ENCODE measurements at places on chromosomes 2 and 18.
A peak's percentile ranks its signal among the peaks of the same experiment; 100 is the strongest.

- DNase-seq, result peak; percentile 36
Measured at GRCh38 chr2:168456521-168457189, 583 bp downstream of the CERS6 start.

GRCh38 chr18:56067214-56067894 lies 479.4 kb upstream of the TCF4 start:
- DNase-seq, result no peak

- DNase-seq, result no peak
Measured at GRCh38 chr2:196262606-196263005, 91.2 kb upstream of the STK17B start.

DNA sequence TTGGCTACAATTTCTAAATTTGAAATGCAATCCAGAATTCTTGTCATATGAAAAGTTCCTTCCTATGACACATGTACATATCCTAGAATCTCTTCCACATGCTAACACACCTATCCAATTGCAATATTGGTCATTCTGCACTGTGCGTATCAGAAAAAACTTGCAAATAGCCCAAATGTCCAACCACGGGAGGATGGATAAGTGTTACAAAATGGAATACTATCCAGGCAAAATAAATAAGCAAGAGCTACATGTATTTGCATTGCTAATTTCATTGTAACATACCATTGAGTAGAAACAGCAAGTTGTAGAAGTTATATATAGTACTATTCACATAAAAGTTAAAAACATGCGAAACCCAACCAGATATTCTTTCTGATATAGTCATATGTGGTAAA lies 15.6 kb upstream of the RHOB start:
- DNase-seq, result no peak

GRCh38 chr2:12796657-12797056 lies 79.9 kb downstream of the TRIB2 start:
- DNase-seq, result no peak

- no peak for DNase-seq
Measured at GRCh38 chr2:190179754-190180312, 117.3 kb upstream of the MSTN start.

GRCh38 chr18:78975699-78976335 lies 3.8 kb upstream of the SALL3 start:
- DNase-seq, result no peak

DNA sequence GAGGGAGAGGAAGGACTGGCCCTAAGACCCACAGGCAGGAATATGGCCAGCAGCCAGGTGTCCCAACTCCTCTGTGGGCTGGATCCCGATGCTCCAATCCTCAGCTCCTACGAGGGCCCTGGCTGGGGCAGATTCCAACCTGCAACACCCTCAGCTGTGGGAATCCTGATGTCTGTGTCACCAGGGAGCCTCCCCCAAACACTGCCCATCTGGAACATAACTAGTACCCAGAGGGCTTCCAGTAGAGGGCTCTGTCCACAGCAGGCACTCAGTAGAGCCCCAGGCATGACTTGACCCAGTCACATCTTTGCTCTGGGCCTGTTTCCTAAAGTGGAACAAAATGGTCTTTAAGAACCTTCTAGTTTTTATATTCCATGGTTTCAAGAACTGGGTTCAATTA lies 20.6 kb upstream of the LOXHD1 start:
- DNase-seq, result no peak

DNA sequence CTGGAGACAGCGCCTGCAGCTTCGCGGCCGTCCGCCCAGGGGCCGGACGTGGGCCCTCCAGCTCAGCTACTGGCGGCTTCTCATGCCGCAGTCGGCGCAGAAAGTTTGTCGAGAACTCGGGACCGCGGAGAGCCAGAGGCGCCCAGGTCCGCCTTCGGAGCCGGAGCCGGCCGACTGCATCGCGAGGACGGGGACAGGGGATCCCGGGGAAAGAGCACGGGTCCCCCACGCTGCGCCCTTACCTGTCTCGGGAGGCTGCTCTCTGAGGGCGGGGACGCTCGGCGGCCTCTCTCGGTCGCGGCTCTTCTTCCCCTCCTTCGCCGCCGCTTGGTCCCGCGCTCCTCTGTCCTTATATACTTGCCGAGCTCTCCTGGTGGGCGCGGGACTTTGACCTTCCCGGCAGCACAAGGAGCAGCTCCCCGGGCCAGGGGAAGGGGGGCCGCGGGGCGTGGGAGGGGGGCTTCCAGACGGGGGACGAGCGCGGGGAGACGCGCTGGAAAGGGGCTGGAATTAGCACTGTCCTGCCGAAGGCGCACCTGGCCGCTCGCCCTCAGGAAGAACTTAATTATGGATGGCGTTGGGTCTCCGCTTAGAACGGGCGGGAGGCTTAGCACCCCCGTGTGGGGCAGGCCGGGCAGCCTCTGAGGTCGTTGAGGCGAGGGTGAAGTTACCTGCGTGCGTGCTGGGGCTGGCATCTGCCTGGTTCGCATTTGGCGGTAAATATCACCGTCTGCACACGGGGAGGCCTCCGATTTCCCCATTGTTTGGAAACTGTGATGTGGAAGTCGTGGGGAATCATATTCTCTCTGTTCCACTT lies at the start of gene POMC:
Gene POMC (minus strand): TSS at position 325 of the 817 bp plus-strand sequence. CDS start 3,808 bp downstream, outside the sequence.
- peak; percentile 30 for DNase-seq

DNA sequence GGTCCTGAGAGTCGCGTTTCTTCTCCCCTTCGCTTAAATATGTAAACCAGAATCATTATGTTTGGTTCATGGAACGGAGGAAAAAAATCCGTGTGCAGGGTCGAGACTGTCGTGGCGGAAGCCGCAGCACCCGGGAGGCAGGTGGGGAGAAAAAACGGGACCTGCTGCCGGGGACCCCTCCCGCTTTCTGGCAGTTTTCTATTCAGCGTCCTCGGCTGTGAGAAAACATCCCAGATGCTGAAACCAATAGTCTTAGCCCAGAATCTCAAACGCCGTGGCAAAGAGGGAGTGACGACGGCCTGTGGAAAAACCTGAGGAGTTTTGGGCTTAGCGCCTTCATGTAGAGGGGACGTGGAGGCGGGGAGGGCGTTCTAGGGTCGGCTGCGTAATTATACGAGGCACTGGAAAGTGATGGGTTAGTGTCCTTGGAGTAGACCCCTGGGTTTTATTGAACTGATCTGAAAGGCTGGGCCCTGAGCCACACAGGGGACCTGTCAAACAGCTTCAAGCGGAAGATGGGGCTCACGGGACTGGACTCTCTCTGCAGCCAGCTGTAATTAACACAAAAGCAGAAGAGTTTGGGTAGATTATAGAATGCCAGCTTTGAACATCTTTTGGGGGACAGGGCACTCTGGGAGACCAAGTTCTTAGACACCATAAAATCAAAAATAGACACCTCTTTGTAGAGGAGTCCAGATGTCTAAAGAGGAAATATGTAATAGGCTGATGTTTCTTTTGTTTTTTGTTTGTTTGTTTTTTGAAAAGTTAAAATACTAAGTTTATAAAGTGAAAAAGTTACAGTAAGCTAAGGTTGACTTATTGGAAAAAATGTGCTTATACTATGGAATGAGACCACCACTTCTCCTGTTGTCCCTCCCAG lies 834 bp upstream of the BUB1 start:
- DNase-seq, result peak; percentile 12

- DNase-seq, result no peak
Measured at GRCh38 chr18:59959073-59959472, 59.3 kb downstream of the PMAIP1 start.

DNA sequence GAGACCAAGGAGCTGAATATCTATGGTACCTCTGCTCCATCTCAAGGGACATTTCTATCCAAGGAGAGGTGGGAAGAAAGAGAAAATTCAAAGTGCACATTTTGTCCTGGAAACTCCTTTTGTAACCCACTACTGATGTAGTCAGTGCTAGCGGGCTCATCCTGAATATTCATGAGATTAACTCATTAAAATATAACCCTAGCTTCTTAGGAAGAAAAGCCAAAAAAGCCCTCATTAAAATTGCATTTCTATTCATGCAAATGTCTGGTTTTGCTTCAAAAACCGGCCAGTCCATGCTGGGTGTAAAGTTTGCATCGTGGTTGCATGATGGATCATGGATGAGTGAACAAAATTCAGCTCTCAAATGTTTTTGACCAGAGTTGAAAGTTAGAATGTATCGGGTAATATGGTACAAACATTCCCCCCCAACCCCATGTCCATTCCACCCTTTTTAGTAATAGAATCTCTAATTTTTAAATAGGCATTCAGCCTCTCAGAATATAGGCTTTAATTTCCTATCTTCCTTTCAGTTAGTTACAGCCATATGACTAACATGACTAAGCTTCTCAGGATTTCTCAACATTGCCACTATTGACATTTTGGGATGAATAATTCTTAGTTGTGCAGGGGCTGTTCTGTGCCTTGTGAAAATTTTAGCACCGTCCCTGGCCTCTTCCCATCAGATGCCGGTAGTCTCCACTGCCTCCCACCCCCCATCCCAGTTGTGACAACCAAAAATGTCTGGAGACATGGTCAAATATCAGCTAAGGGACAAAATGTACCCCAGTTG lies 104.2 kb upstream of the RND3 start:
- no peak for DNase-seq

DNA sequence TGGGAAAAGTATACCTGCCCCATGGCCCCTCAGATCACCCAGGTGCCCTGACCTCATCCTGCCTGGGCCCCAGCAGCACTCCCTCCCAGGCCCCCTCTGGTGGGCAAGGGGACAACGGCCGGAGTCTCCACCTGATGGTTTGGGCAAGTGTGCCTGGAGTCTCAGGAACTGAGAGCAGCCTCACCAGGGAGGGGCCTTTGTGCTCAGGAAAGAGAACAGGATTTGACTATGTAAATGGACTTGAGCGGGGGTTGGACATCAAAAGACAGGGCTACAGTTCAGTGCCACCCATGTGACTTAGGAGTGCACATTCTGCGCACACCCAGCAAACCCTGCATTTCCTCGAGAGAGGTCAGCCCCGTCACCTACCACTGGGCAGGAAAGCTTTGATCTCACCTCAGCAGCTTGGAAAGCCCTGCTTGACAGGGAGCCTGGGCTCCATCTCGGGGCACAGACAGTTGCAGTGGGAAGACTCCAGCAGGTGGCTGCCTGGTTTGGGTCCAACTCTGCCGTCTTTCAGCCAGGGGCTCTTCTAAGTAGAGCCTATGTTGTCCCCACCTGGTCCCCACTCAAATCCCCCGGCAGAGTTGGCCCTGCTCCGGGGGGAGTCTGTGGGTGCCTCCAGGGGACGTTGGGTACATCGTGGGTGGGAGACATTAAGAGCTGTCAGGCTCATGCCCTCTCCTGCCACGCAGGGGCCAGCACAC lies 3.3 kb downstream of the INPP5D start:
- DNase-seq, result no peak

DNA sequence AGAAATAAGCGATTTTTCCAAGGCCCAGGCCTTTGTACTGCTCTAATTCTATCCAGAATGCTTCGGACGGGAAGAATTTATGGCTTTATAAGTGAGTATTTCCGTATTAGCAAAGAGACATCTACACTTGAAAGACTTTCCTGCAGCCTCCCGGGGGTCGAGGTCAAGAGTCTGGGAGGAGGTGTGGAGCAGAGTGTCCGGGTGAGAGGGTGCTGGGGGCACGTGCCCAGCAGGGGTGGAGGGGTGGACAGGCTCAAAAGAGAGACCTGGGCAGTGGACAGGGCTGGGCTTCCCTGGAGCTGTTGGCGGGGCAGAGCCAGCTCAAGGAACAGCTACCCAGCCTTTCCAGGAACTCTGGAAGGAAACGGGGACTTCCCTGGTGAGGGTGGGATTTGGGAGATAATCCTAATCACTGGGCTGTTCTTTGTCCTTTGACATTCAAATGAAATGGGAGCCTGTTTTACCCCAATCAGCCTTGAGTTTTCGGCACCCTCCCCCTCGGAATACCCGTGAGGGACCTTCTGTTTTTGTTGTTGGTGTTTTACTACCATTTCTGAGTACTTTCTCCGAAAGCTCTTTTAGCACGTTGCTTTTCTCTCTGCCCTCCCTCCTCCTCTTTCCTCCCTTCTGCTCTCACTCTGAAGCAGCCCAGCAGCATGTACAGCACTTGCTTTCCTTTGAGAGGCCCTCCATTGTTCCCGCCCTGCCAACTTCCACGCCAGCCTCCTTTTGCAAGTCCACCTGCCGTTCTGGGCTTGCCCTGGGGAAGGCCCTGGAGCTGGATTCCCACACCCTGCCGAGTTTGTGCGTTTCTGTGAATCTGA lies 164.7 kb downstream of the AGAP1 start:
- no peak for DNase-seq

GRCh38 chr2:240209493-240209892 lies 69.0 kb upstream of the OTOS start:
- DNase-seq, result no peak

GRCh38 chr2:205762881-205763280 lies 80.6 kb downstream of the NRP2 start:
- no peak for DNase-seq

GRCh38 chr2:238082827-238083226 lies 17.3 kb upstream of the ESPNL start:
- DNase-seq, result no peak

- DNase-seq, result no peak
Measured at GRCh38 chr2:138359532-138359931, 142.0 kb upstream of the SPOPL start.

GRCh38 chr2:189232759-189233406 lies 53.3 kb upstream of the COL5A2 start:
- DNase-seq, result no peak

GRCh38 chr2:127051116-127052056 lies 55.6 kb downstream of the BIN1 start:
- DNase-seq, result no peak

DNA sequence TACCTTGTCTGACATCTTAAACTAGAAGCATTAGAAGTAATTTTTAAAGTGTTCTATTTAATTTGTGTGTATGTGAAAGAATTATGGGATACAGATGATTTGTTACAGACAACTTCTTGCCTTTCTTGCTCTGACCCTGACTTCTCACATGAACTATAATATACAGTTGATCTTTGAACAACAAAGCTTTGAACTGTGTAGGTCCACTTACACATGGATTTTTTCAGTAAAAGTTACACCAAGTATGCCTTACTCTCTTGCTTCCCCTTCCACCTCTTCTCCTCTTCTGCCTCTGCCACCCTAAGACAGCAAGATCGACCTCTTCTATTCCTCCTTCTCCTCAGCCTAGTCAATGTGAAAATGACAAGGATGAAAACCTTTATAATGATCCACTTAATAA lies 42.2 kb downstream of the SLC40A1 start:
- DNase-seq, result no peak

GRCh38 chr2:68388358-68388757 lies 23.3 kb downstream of the PLEK start:
- no peak for DNase-seq

DNA sequence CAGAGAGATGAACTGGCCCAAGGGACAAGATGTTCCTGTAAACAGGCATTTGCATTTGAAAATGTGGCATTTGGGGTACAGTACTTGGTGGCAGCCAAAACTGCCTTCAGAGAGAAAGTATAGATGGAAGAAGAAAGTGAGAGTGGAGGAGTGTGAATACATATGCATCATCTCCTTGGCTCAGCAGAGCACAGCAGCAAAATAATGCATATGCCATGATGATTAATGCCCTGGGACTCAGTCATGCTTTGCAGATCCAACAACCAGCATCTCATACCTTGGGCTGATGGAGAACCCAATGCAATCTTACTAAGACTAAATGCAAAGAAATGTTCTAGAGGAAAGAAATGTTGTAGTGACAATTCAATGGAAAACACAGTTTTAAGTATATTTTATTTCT lies 29.7 kb upstream of the CYTIP start:
- DNase-seq, result no peak
